ENCODE measurements at places on chromosomes 7 and 10. TPM values are rescaled to one million over a fixed set of nuclear protein-coding genes. Genes with fewer than 3 reads are reported as not detected.

- H3K4me3 ChIP-seq: no peak overlapping the region
- H3K27me3 ChIP-seq: no peaks in the 10 kb centered on the region
- no peaks in the 10 kb centered on the region for H3K4me1 ChIP-seq
- H3K27ac ChIP-seq: no peak overlapping the region
Measured at GRCh38 chr7:153682628-153683027, 369.6 kb upstream of the DPP6 start.

GRCh38 chr7:84193747-84194146 is 842 bp downstream of the SEMA3A start:
- no peaks in the 10 kb centered on the region for H3K27me3 ChIP-seq
- no peaks in the 10 kb centered on the region for H3K36me3 ChIP-seq
- H3K4me1 ChIP-seq: peaks cover 27% of the 10 kb centered on the region
- peak overlapping the region; percentile 78 for H3K27ac ChIP-seq
- peak overlapping the region; percentile 77 for H3K4me3 ChIP-seq

DNA sequence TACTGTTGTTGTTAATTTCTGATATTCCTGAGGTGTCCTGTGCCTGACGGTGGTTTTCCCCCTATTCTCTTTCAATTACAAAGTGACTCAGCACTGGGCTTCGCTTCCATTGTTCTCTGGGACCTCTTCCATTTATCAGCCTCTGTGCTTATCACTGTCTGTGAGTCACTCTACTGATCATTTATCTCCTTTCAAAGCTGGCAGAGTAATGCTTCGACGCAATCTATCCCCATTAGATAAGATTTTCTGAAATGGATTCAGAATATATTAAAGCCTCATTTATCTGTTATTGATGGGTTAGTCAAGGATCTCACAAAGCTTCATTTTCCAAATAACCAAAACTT is 679.2 kb downstream of the SDK1 start:
- no peak overlapping the region for H3K4me3 ChIP-seq
- no peaks in the 10 kb centered on the region for H3K36me3 ChIP-seq
- H3K4me1 ChIP-seq: no peaks in the 10 kb centered on the region
- no peak for DNase-seq
- H3K27ac ChIP-seq: no peak overlapping the region

DNA sequence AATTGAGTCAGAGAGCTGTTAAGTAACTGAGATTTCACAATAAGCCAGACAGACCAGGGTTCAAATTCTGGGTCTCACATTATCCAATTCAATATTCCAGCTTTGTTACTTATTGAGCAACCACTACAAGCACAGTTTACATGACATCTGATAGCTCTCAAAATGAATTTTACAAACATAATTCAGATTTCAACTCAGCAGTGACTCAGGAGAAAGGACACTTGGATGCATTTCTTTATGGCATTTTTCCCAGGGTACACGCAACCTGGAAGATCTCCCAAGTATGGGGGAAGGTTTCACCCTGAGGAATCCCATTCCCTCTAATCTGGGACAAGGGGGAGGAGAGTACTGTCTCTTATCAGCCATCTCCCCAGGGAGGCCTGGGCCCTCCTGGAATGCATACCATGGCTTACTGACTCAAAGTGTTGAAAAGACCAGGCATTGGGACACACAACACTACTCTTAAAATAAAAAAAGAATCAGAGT is 102.4 kb downstream of the CFTR start:
- no peak overlapping the region for H3K4me3 ChIP-seq
- no peak overlapping the region for H3K27ac ChIP-seq
- DNase-seq: no peak
- no peaks in the 10 kb centered on the region for H3K4me1 ChIP-seq
- H3K36me3 ChIP-seq: no peaks in the 10 kb centered on the region

OR9A2 gene
- total RNA-seq: not detected

DNA sequence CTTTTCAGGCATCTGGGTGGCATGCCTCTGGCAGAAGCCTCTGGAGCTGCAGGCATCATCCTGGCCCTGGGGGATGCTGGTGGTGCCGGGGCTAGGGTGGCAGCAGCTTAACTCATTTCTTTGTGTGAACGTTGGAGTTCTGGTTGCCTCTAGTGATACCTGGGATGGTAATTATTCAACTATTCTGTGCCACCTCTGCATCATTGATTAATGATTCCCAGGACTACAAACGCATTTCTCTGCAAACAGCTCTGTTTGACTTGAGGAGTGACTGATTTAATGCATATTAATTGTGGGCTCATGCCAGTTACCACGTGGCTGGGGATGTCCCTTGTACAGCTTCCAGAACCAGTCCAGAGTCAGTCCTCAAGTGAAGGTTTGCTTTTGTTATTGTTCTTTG is 55.9 kb downstream of the LRRC18 start:
- H3K27ac ChIP-seq: no peak overlapping the region
- no peak overlapping the region for H3K4me3 ChIP-seq
- H3K27me3 ChIP-seq: no peaks in the 10 kb centered on the region
- no peak for DNase-seq
- H3K4me1 ChIP-seq: no peaks in the 10 kb centered on the region
- H3K36me3 ChIP-seq: no peaks in the 10 kb centered on the region

- no peaks in the 10 kb centered on the region for H3K36me3 ChIP-seq
- no peaks in the 10 kb centered on the region for H3K4me1 ChIP-seq
- no peak overlapping the region for H3K4me3 ChIP-seq
- no peak for DNase-seq
Measured at GRCh38 chr7:6338551-6339274, 66.3 kb upstream of the CYTH3 start.

PHF14 gene
- 85.6 TPM for total RNA-seq

VWDE gene
- total RNA-seq: 8.5 TPM

GRCh38 chr7:25946181-25946580 is 205.8 kb upstream of the NFE2L3 start:
- H3K36me3 ChIP-seq: no peaks in the 10 kb centered on the region
- H3K27me3 ChIP-seq: peaks cover 27% of the 10 kb centered on the region
- peaks cover 5% of the 10 kb centered on the region for H3K4me1 ChIP-seq

TMEM236 gene
- total RNA-seq: 0.05 TPM

DNA sequence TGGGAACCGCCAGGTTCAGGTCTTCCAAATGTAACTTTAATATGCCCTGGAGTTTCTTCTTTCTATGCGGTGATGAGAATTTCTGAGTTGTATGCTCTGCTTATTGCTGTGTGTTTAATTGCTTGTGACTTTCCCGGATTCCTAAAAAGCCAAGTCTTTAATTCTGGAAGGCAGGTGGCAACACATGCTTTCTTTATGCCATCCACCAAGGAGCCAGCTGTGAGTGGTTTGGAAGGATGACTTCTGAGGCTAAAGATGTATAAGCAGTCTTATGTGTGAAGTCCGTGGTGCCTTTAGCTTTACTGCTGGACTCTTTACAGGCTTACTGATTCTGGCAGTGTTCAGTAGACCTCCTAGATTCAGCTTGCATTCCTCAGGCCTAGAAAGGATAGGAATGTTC is 3.1 kb downstream of the SDK1 start:
- H3K27me3 ChIP-seq: no peaks in the 10 kb centered on the region
- no peak for DNase-seq
- no peak overlapping the region for H3K4me3 ChIP-seq
- peaks cover 69% of the 10 kb centered on the region for H3K4me1 ChIP-seq

- no peaks in the 10 kb centered on the region for H3K36me3 ChIP-seq
- peak overlapping the region; percentile 40 for H3K27ac ChIP-seq
- peaks cover 28% of the 10 kb centered on the region for H3K4me1 ChIP-seq
- H3K27me3 ChIP-seq: no peaks in the 10 kb centered on the region
Measured at GRCh38 chr10:95459446-95460045, 101.6 kb downstream of the SORBS1 start.

VSTM4 gene
- 0.13 TPM for total RNA-seq

GRCh38 chr7:130853503-130854279 is 119.7 kb upstream of the KLF14 start:
- H3K27me3 ChIP-seq: no peaks in the 10 kb centered on the region
- H3K4me3 ChIP-seq: no peak overlapping the region
- DNase-seq: peak; percentile 92
- H3K4me1 ChIP-seq: no peaks in the 10 kb centered on the region
- H3K36me3 ChIP-seq: no peaks in the 10 kb centered on the region

GRCh38 chr7:116727432-116728009 is 55.5 kb downstream of the MET start:
- H3K4me1 ChIP-seq: peaks cover 45% of the 10 kb centered on the region
- H3K27ac ChIP-seq: peak overlapping the region; percentile 7
- no peaks in the 10 kb centered on the region for H3K36me3 ChIP-seq
- H3K4me3 ChIP-seq: no peak overlapping the region
- no peak for DNase-seq

- H3K4me1 ChIP-seq: no peaks in the 10 kb centered on the region
- no peak overlapping the region for H3K27ac ChIP-seq
- no peak for DNase-seq
Measured at GRCh38 chr10:29420744-29421143, 131.9 kb downstream of the LYZL1 start.

GRCh38 chr7:53473371-53473770 is 437.9 kb downstream of the POM121L12 start:
- H3K4me1 ChIP-seq: no peaks in the 10 kb centered on the region
- no peak overlapping the region for H3K27ac ChIP-seq
- DNase-seq: no peak
- H3K4me3 ChIP-seq: no peak overlapping the region
- H3K27me3 ChIP-seq: no peaks in the 10 kb centered on the region
- H3K36me3 ChIP-seq: no peaks in the 10 kb centered on the region

STEAP1B gene
- total RNA-seq: 3.3 TPM

- H3K4me1 ChIP-seq: peaks cover 9% of the 10 kb centered on the region
- DNase-seq: no peak
- H3K27me3 ChIP-seq: no peaks in the 10 kb centered on the region
- H3K27ac ChIP-seq: peak overlapping the region; percentile 82
Measured at GRCh38 chr7:155002411-155003091, 373 bp downstream of the PAXIP1 start.

DNA sequence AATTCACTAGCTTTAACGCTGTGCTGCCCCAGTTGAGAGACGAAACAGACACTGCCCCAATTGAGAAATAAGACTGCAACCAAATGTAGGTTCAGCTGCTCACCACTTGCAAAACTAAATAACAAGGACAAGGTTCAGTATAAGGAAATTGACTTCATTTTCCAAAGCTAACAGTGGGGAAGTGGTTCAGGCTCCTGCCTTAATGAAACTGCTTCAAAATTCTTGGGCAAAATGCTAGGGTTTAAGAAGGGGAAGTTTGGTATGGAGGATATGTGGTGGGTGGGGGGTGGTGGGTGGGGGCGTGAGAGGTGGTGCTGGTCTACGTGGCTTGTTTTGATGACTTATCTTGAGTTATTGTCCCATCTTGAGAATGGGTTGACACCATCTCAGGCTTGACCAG is 21.8 kb downstream of the MRPL32 start:
- no peaks in the 10 kb centered on the region for H3K27me3 ChIP-seq
- H3K4me1 ChIP-seq: no peaks in the 10 kb centered on the region
- no peaks in the 10 kb centered on the region for H3K36me3 ChIP-seq

DNA sequence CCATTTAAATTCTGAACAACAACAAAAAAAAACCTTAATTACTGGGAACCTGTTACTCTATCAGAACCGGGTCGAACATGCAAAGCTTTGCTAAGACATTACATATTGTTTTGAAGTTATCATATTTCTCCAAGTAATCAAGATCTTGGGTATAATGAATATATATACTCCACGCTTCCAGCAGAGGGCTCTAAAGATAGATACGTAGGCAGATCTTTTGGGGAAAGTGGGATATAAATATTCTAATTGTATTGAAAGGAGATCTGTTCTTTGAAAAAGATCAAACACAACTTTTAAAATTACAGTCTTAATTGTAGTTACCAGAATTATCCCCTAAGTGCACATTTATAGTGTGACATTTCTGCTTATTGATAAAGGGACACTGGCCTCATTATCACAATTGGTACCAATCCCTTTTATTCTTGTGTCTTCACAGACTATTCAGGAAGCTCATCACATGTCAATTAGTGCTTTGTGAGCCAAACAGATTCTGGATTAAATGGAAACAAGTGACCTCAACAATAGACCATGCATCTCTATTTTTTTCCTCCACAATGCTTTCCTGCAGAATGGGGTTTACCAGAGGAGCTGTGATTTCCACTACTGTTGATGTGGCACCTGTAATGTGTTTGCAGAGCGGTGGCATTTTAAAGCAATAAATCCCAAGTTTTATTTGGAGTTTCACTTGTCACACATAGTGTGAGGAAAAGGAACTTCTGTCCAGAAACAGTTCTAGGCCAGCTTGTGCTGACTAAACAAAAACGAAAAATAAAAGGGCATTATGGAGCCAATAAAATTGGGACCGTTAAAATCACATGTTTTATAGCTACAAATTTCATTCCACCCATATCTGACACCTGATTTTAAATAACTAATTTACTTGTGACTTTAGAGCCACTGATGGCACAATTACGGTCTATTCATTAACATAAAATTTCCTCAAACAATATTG is 122.4 kb downstream of the CTTNBP2 start:
- H3K27ac ChIP-seq: no peak overlapping the region
- no peaks in the 10 kb centered on the region for H3K36me3 ChIP-seq
- H3K4me1 ChIP-seq: no peaks in the 10 kb centered on the region
- no peaks in the 10 kb centered on the region for H3K27me3 ChIP-seq
- no peak overlapping the region for H3K4me3 ChIP-seq

DNA sequence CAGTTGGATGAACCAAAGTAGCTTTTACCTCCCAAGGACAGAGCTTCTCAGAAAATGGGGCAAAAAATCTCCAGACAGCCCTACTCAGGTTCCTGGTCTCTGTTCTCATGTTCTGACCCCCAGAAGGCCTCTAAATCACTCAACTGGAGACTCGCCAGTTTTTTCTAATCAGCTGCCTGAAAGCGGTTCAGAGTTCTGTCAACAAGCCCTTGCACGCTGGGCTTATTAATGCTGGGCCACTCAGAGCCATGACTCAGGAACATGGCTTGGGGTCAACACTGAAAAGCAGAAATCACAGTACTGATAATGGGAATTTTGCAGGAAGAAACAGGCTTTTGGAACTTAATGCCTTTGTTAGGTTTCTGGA is 15.3 kb downstream of the ECHDC3 start:
- no peak overlapping the region for H3K27ac ChIP-seq
- no peaks in the 10 kb centered on the region for H3K4me1 ChIP-seq
- no peaks in the 10 kb centered on the region for H3K27me3 ChIP-seq
- DNase-seq: no peak
- no peak overlapping the region for H3K4me3 ChIP-seq

DNA sequence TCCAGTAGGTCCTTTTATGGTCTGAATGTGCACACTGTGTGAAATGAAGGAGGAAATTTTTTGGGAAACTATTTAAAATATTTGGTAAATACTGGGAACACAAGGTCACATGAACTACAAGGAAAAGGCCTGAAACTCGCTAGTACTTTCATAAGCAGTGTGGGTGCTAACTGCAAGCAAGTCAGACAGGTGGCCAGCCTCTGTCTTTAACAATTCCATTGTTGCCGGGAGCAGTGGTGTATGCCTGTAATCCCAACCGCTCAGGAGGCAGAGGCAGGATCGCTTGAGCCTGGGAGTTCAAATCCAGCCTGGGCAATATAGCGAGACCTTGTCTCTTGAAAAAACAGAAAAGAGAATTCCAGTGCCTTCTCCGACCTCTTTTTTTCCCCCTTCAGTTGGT is 37.5 kb downstream of the SMURF1 start:
- no peaks in the 10 kb centered on the region for H3K36me3 ChIP-seq
- peak overlapping the region; percentile 26 for H3K27ac ChIP-seq
- DNase-seq: no peak
- H3K27me3 ChIP-seq: no peaks in the 10 kb centered on the region
- H3K4me3 ChIP-seq: no peak overlapping the region

GRCh38 chr10:99532687-99533495 is at the start of gene NKX2-3:
Gene NKX2-3 (plus strand): TSS chr10:99532942. CDS start chr10:99533132, 190 bp downstream.
- H3K4me3 ChIP-seq: peak within 1 kb of the TSS; percentile 49
- no peak for DNase-seq
- H3K27me3 ChIP-seq: peaks cover 18% of the 10 kb centered on the region
- H3K4me1 ChIP-seq: no peaks in the 10 kb centered on the region
- no peaks in the 10 kb centered on the region for H3K36me3 ChIP-seq

Measured in Panc1 (cell line).